Activated T-cell treated with anti-CD3 and anti-CD28 coated beads for 1 hour (primary cell): ENCODE measurements at places on chromosomes 1 and 21.

DNA sequence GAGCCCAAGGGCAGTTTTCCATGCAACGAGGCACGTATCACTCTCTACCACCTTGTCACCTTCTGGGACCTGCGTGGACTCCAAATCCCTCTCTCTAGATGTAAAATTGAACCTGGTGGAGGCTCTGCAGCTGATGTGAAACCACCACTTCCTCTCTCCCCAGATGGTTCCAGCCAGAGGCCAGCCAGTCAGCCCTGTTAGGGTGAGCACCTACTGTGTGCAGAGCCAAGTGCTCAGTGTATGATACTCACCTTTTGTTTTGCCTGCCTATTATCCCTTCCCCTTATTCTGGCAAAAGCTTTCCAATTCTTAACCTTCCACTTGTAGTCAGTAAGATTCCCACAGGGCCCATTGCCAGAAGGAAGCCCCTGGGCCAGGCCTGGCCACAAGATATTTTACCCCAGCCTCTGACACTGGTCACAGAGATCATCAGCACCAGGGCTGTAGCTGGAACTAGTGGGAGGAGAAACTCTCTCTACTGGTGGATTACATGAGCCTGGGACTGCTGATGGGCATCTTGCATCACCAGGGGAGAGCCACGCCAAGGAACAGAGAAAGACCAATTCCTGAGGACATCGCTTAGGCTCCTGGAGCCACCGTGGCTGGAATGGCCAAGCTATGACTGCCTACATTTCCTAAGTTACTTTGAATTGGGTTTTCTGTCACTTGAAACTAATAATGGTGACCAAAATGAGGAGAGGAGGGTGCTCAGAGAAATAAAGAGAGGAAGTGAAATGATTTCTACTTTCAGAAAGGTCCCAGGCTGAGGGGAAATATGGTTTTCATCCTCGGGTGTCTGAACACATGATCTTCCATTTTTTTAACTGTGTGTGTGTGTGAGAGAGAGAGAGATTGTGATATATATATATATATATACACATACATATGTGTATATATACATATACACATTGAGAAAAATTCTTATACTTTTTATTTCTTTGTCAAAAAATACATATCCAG is 26.6 kb upstream of the RD3 start:
- no peak for DNase-seq

GRCh38 chr1:25724966-25725365 is 75.0 kb upstream of the SELENON start:
- DNase-seq: no peak

- DNase-seq: no peak
Observed at GRCh38 chr1:8822373-8823294, 5.2 kb upstream of the RERE start.

DNA sequence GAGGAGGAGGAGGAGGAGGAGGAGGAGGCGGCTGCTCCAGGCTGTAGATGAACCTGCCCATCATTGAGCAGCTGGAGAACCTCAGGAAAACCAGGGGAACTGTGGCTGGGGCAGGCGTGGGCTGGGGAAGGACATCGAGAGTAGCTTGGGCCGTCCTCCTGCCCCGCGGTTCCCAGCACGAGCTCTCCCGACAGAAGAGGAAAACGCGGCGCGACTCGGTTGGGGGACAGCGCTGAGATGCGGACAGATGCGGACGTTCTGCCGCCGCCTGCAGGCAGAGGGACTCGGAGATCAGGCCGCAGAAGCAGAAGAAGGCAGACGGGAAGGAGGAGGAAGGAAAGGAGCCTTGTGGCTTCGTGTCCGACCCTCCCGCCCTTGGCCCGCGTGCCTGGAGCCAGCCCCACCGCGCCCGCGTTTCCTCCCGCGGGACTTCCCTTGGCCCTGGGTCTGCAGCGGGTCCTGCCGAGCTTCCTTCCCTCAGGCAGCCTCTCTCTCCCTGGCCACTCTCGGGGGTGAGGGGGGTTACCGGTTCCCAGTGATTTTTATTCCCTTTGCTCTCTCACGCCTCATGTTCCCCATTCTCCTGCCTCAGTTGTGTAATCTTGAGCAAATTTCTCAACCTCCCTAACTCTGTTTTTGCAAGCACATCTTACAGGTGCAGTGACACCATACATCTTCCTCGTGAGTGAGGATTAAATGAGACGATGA is 1.7 kb upstream of the TNFRSF9 start:
- DNase-seq: peak; percentile 34

GRCh38 chr1:59879574-59879973 is 47.0 kb downstream of the CYP2J2 start:
- DNase-seq: peak; percentile 38
